ENCODE measurements at places on chromosomes 7 and 10. TPM values are rescaled to one million over a fixed set of nuclear protein-coding genes. Genes with fewer than 3 reads are reported as not detected.

- DNase-seq = no peak
Observed at GRCh38 chr7:69467826-69468225, 130.4 kb upstream of the AUTS2 start.

- DNase-seq = no peak
Observed at GRCh38 chr10:69425511-69426298, 9.0 kb upstream of the TACR2 start.

GRCh38 chr7:2758673-2759616 is 70.9 kb downstream of the AMZ1 start:
- no peak for DNase-seq

The DKK1 gene
- polyA plus RNA-seq = 0.77 TPM

Measured in psoas muscle (tissue), 8 donors.